ENCODE measurements at places on chromosomes 7 and 10.

- no peak for DNase-seq
Observed at GRCh38 chr7:21099432-21099831, 312.7 kb upstream of the SP8 start.

DNA sequence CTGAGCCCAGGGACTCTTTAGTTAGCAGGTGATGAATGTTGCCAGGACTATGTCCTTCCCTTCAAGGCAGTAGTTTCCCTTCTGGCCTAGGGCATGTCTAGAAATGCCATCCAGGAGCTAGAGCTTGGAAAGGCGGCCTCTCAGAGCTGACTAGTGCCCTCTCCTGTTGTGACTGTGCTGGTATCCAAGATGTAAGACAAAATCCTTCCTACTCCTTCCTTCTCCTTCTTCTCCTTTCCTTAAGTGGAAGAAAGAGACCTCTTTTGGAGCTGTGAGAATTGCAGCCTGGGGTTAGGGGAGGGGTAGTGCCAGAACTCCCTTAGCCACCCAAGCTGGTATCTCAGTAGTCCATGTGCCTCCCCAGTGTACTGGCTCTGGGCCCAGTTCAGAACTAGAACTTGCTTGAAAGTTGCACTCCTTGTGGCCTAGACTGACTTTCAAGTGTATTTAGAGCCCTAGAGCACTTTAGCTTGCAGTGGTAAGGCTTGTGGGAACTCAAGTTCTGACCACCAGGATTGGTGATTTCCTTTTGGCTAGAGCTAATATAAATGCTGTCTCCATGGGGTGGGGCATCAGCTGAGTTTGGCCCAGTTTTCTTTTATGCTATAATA is 118.8 kb downstream of the NPSR1 start:
- no peak for DNase-seq

GRCh38 chr10:127580822-127581221 is 31.7 kb downstream of the NPS start:
- no peak for DNase-seq

- no peak for DNase-seq
Observed at GRCh38 chr7:7911369-7912123, 57.0 kb upstream of the GLCCI1 start.

DNA sequence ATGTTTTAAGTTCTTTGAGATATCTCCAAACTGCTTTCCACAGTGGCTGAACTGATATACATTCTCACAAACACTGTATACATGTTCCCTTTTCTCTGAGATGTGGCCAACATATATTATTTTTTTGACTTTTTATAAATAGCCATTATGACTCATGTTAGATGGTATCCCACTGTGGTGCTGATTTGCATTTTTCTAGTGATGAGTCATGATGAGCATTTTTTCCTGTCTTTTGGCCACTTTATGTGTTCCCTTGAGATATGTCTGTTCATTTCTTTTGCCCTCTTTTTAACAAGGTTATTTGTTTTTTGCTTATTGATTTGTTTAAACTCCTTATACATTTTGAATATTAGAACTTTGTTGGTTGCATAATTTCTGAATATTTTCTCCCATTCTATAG is 1055.1 kb downstream of the NXPH1 start:
- DNase-seq: no peak

DNA sequence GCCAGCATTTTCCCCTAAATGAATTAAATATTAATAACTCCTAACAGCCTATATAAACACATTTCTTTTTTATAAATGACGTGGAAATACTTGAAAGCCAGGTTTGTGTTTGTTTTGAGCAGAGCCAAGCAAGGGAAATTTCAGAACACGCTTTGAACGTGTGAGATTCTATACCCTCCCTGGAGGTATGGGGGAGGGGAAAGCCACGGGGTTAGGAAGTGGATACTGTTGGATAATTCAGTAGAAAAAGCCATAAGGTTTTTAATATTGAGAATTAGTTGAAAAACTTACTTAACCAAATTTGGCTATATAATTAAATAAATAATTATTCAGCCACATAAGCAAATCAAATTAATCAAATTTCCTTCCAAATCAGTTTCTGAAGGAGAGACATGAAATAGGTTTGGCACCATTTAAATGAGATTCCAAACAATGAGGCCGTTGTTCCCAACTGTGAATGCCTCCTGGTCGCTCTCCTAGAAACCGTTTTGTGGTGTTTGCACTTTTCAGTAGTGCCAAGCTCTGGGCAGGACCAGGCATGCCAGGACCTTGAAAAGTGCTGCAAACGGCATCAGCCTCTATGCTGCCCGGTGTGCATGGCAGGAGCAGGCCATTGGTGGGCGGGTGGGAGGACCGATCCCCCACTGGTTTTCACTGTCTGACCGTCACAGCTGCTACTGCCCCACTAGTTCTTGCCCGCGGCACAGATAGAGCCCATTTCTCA is 88.1 kb downstream of the SEPTIN14 start:
- no peak for DNase-seq

GRCh38 chr7:42698600-42699374 is 213.1 kb downstream of the C7orf25 start:
- no peak for DNase-seq

- no peak for DNase-seq
Observed at GRCh38 chr7:156684661-156685060, 44.1 kb downstream of the RNF32 start.

GRCh38 chr10:45278860-45279498 is 36.4 kb downstream of the OR13A1 start:
- DNase-seq: no peak

DNA sequence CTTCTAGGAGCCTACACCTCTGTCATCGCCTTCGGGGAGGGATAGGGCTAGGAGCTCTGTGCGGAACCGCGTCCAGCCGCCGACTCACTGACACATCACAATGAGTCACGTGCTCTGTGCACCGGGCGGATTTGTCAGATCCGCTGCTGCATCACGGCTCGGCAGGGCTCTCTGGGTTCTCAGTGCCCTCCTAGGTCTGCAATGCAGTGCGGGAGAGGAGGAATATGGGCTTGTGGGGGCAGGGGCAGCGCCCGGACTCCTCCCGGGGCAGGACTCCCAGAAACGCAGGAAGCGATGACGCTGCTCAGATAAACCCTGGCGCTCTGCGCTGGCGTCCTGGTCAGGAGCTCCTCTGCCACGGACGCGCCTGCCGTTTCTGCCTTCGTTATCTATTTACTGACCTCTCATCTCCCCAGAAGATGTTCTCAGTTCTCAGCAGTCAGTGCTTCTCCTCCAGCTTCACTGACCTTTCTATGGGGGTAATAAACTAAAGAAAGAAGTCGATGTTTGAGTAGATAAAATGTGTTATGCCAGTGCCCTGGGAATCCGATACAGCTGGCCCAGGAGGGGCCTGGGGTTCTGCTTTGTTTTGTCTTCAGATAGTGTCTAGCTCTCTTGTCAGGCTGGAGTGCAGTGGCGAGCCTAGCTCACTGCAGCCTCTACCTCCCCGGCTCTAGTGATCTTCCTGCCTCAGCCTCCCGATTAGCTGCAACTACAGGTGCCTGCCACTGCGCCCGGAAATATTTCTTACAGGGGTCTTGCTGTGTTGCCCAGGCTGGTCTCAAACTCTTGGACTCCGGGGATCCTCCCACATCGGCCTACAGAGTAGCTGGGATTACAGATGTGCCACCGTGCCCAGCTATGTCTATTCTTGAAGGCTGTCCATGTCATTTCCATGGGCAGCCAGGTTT is 22.8 kb upstream of the ITGB1 start:
- peak; percentile 71 for DNase-seq
